ENCODE measurements at places on chromosomes 5 and 9. TPM values are rescaled to one million over a fixed set of nuclear protein-coding genes. Genes with fewer than 3 reads are reported as not detected.
A peak's percentile ranks its signal among the peaks of the same experiment; 100 is the strongest.

DNA sequence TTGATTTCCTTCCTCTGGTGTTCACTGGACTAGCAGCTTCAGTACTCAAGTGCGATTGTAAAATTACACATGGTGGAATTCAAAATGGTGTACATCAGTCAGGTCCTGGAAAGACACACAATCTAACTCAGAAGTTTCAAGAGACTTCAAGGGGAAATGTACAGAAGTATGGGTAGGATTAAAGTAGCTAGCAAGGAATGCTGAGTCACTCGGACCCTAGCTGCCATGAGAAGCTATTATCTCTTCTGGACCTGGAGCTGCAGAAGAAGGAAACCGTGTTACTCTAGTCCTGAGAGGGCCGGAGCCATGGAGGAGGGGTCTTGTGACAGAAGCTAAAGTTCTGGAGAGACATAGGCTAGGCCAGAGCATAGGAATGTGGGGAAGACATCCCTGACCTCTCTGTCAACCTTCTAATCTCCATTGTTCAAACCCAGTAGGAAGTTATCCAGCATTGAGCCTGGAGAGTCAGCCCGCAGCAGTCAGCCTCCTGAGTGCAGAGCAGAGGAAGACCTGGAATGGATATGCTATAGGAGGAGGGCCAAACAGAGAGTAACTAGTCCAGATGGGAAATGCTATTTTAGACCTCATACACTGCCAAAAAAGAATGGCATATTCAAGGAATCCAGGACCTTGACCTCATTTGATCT is 84.3 kb downstream of the GHR start:
- DNase-seq: no peak

The HMGCR gene
- polyA plus RNA-seq: 4.8 TPM

The CCL27 gene
- 0.31 TPM for polyA plus RNA-seq

- no peak for DNase-seq
These were observed 227.4 kb downstream of the ARHGAP26 start for GRCh38 chr5:142997591-142997990.

DNA sequence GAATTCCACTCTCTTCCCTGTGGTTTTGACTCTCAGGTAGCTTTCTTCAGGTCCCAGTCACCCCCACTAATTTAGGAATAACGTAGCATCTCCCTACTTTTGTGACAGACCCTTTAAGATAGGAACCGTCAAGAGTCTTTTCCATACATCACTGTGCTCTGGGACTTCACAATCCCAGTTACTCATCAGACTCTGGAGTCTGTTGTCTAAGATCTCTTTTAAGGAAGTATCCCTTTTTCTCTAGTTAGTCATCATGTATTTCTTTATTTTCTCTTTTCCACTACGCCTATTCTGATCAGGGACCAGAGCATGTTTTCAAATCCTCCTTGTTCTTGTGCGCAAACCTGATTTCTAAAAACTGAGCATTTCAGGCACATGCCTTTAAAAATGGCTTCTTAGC is 143.0 kb downstream of the GOLPH3 start:
- DNase-seq: no peak

- DNase-seq: no peak
These were observed 679.8 kb downstream of the CETN3 start for GRCh38 chr5:89729623-89730301.

GRCh38 chr9:137089232-137089947 is 2.6 kb downstream of the MAN1B1 start:
- no peak for DNase-seq

GRCh38 chr9:128324401-128324800 is 1.8 kb downstream of the COQ4 start:
- DNase-seq: no peak

DNA sequence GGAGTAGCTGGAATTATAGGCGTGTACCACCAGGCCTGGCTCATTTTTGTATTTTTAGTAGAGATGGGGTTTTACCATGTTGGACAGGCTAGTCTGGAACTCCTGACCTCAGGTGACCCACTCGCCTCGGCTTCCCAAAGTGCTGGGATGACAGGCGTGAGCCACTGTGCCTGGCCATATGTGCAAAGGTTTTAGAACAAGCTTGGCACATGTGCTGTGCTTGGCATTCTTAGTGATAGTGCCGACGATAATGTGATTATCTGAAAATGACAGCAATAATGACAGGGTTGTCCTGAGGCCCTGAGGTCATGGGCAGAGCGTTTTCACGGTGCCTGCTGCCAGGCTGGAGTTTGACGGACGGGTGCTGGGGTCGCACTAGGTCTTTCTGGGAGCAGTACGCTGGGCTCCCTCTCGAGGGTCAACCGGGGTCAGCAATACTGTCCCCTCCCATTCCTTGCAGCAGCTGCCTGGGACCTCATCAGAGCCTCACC is 42.6 kb downstream of the HMCN2 start:
- peak; percentile 43 for DNase-seq

DNA sequence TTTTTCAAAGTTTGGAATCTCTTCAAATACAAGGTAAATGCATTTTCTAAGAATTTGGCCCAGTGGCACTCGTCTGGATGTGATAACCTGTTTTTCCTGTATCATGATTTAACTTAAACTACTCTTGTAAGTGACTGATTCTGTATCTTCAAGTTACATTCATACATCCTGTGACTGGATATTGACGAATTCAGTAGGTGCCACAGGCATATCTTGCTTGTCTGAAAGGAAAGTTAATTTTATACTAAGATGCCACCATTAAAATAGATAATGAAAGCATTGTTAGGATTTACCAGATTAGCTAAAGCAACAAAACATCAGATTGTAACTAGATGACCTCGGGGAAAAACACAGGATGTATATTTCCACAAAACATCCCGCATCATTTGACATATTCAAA is 175.3 kb upstream of the ZNF608 start:
- DNase-seq: no peak

The RMRP gene
- 26.8 TPM for polyA plus RNA-seq

DNA sequence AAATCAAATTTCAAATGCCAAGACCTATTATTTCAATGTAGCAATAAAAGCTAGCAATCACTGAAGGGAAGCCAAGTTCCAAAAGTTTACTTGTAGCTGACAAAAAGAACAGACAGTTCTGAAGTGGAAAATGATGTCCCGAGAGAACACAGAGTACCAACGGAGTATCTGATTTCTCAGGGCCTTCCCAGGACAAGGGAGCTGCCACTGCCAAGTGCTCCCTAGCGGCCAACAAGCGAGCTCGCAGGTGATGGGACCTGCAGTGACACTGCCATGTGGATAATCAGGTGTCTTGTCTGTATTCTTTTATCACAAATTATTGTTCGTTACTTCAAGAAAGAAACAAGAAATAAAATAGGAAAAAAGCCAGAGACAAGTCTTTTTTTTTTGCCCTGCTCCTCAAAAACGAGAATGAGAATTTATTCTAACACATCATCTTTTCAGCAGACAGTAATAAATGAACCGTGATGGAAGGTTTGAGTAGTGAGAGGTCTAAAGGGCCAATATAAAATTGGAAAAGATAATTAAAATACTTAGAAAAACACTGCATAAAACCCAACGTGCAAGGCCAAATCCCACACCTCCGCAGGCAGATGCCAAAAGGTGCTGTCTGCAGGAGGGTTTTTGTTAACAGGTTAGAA is 159.4 kb downstream of the MYO10 start:
- peak; percentile 86 for DNase-seq

The C9orf50 gene
- not detected for polyA plus RNA-seq

Data from psoas muscle (tissue), 8 donors.